Activated naive CD8-positive, alpha-beta T cell treated with anti-CD3 and anti-CD28 coated beads, Interleukin-2, amount 10 ng/mL, durations not matched to agents 7 days and 5 days (primary cell): ENCODE measurements at places on chromosomes 5 and 9. TPM values are rescaled to one million over a fixed set of nuclear protein-coding genes. Genes with fewer than 3 reads are reported as not detected.

SLC45A2 gene
- 0.40 TPM for total RNA-seq

C9 gene
- total RNA-seq = not detected

ADAMTS2 gene
- not detected for total RNA-seq

LECT2 gene
- not detected for total RNA-seq

PCDHGB4 gene
- not detected for total RNA-seq

BTF3 gene
- 664 TPM for total RNA-seq

PFN3 gene
- not detected for total RNA-seq

PDE6A gene
- not detected for total RNA-seq

TXNDC8 gene
- total RNA-seq = not detected

PCAT7 gene
- total RNA-seq = not detected

SGCD gene
- total RNA-seq = 0.30 TPM

HMCN2 gene
- not detected for total RNA-seq

AGPAT2 gene
- total RNA-seq = 24.8 TPM

CD74 gene
- total RNA-seq = 341 TPM

CNTNAP3 gene
- total RNA-seq = not detected

NUTM2G gene
- not detected for total RNA-seq

F12 gene
- total RNA-seq = 2.8 TPM

BARHL1 gene
- not detected for total RNA-seq

NR6A1 gene
- 0.06 TPM for total RNA-seq

CXCL14 gene
- not detected for total RNA-seq

HTR4 gene
- total RNA-seq = not detected

- no peak for DNase-seq
Measured at GRCh38 chr5:142548739-142549275, 137.1 kb downstream of the FGF1 start.

GRCh38 chr9:92486371-92486770, 4.1 kb upstream of the ASPN start:
- DNase-seq = no peak

GRCh38 chr5:3517348-3517747, 78.3 kb upstream of the IRX1 start:
- DNase-seq = no peak

DNA sequence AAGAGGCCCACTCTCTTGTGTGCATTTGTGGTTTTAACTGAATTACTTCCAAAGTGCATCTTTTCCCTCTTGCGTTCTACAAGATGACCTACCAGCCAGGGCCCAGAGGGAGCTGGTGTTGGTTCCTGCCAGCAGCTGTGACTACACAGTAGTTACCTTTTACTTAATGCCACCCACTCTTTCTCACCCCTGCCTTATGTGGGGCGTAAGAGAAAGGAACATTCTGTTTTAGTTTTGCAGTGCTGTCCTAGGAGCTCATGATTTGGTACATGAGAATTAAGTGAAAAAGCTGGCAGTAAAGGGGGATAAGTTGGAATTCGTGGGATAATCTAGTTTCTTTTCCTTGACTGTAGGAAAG, 45.4 kb downstream of the RCL1 start:
- no peak for DNase-seq

- no peak for DNase-seq
Measured at GRCh38 chr9:21465859-21466518, 16.1 kb downstream of the IFNE start.

DNA sequence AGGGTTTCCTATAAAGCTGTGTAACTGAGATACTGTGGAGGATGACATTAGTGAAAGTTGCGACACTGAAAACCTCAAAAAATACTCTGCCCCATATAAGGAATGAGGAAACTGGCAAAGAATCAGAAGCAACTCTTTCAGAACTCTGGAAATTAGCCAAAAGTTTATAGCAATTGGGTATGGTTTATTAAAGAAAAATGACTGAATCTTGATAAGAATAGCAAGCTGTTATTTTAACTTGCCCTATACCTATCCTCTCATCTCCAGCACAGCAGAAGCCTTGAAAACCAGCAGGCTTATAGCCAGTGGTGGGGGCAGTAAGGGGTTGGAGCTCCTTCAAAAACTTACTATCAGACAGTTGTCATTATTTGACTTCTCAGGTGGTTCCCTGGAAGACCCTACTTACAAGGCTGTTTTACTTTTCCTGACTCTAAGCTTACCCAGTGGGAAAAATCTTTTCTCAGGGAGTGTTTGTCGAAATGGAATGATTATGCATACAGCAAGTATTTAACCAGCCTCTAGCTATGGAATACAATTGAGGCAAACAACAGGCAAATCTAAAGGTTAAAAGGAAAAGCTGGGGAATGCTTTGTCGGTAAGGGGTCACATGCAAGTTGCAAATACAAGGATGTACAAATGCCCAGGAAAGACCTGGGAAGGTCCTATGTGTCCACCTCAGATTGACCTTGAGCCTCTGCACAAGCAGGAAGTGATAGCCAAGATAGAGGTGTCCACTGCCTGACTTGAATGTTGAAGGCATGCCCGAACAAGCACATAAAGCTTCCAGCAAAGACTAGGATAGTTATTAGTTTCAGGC, 21.0 kb upstream of the FAM151B start:
- DNase-seq = no peak

DNA sequence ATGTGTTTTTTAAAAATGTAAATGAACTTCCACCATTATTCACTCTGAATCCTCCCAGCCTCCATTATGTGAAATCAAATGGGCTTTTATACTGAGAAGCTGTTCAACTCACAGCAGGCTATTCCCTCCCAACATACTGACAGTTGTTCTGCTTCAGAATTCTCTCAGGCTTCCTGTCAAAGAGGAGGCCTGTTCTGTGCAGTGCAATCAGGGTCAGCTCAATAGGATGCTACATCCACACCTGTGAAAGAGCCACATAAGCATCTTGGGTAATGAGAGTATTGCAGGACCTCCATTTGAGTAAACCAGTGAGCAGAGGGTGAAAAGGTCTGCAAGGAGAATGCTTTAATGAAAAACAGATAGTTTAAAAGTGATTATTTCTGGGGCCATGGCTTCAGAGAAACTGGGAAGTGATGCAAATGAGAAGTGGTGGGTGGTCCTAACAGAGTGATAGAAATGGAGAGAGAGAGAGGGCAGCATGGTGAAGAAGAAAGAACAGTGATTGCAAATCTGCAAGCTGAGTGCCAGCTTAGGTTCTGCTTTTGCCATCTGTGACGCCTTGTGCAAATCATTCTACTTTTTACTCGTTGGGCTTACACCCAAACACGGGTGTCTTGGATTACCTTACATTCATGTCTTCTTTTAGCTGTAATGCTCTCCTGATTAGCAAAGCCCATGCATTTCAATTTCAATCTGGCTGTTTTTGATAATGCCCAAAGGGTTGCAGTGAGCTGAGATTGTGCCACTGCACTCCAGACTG, 202.5 kb upstream of the NMUR2 start:
- DNase-seq = no peak

- DNase-seq = no peak
Measured at GRCh38 chr9:18159254-18159653, 314.7 kb upstream of the ADAMTSL1 start.

DNA sequence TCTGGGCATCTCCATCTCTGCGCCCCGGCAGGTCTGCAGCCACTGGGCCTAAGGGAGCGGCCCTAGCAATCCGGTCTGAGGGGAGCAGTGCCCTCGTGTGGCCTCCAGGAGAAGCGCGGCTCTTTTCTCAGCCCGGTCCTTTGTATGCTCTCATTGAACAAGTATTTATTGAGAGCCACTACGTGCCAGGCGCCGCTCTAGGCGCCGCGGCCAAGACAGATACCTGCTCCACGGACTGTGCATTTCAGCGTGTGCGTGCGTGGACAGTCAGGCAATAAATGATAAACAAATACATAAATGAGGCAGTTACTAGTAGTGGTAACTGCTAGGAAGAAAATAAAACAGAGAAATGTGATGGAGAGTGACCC, 2.3 kb upstream of the SLC4A9 start:
- peak; percentile 82 for DNase-seq

DNA sequence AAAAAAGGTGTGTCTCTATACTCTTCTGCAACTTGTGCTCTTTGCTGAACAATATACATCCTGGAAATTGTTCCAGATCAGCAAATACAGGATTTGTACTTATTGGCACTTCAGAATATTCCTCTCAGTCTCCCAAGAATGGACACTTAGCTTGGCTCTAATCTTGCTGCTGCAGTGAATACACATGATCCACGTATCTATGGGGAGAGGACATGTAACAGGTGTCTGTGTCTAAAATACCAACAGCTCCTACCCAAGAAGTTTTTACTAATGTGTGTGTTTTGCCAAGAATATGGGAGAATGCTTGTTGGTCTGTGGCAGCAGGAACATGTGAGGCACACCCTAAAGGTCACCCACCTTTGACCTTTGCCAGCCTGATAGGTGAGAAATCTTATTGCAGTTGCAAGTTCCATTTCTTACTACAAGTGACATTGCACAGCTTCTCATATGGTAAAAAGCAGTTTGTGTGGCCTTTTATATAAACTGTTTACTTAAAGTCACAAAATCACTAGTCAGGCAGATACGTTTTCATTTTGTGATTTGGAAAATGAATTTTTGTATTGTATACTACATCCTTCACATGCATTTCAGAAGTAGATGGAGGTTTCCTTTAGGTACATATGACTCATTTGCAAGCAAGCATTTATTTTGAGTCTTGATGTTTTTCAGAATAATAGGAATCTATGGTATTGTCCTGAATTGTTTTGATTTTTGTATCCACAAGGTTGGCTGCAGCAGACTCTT, 35.8 kb downstream of the PHF2 start:
- no peak for DNase-seq

DNA sequence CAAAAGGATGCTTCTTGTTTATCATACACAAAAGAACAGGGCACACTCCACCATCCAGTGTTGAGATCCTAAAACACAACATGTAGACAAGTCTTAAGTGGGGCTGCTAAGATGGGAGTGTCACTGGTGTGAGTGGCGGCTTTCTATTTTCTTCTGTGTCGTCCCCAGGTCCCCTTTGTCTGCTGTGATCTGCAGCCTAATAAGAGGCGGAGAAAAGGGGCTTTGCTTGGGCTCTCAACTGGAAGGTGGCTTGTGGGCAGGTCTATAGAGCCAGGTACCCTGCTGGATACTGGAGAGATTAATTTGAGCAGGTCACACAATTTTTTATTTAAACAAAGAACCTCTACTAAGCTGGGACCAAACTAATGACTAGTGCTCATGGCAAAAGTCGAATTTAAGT, 126.1 kb upstream of the SAP30L start:
- no peak for DNase-seq

- DNase-seq = no peak
Measured at GRCh38 chr5:142314606-142315005, 10.2 kb downstream of the SPRY4 start.

- DNase-seq = no peak
Measured at GRCh38 chr9:129696944-129697655, 31.7 kb downstream of the PRRX2 start.

- no peak for DNase-seq
Measured at GRCh38 chr9:5587024-5587423, 41.9 kb upstream of the RIC1 start.

GRCh38 chr5:3996707-3997336, 401.2 kb downstream of the IRX1 start:
- no peak for DNase-seq

DNA sequence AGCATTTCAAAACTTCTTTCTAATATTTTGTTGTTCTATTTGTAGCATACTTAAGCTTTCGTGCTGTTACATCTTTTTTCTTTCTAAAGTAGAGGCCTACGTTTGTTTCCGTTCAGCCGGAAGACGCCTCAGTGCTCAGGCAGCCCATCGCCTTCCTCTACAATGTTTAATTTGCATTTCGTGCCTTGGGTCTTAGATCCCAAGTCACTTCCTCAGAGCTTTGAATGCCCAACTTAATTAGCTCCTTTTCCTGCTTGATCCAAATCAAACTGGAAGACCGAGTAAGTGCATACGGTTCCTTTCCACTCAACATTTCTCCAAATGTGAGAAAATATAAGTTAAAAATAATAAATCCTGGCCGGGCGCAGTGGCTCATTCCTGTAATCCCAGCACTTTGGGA, 43.2 kb downstream of the MRPL36 start:
- DNase-seq = no peak

- DNase-seq = no peak
Measured at GRCh38 chr9:90099262-90099963, 494.6 kb downstream of the GADD45G start.

DNA sequence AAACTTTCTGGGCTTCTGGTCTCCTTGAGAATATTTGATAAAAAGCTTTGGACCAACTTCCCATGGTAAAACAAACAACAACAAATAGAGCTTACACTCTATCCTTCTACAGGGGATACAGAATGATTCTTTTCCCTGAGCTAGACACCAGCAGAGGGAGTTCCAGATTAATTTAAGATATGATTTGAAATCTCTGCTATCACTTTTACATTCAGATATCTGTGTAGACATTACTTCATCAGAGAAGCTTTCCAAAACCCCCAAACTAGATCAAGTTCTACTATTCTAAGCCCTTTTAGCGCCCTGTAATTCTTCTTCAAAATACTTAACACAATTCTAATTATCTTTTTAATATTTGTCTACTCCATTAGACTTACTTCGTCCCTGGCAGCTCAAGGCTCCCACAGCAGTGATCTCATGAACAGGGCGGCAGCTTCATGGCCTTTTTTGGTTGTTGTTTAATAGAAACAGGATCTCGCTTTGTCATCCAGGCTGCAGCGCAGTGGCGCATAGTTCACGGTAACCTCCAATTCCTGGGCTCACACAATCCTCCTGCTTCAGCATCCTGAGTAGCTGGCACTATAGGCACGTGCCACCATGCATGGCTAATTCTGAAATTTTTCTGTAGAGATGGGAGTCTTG, 955 bp upstream of the GALNT12 start:
- no peak for DNase-seq

- no peak for DNase-seq
Measured at GRCh38 chr5:61319388-61320146, 12.5 kb upstream of the ZSWIM6 start.

DNA sequence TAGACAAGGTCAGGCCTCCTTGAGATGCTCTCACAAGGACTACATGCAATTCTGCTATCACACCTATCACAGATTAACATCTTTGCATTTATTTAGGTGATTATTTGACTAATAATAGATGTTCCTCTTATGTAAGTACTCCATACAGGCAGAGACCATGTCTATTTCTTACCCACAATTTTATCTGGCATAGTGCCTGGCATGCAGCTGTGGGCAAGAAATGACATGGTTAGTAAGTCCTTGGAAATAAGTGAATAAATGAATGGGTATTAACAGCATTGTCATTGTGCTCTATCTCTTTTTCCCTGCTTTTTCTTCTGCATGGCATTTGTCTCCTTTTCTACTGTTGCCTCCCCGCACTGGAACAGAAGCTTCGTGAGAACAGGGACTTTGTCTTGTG, 49.4 kb downstream of the SLC22A5 start:
- no peak for DNase-seq

DNA sequence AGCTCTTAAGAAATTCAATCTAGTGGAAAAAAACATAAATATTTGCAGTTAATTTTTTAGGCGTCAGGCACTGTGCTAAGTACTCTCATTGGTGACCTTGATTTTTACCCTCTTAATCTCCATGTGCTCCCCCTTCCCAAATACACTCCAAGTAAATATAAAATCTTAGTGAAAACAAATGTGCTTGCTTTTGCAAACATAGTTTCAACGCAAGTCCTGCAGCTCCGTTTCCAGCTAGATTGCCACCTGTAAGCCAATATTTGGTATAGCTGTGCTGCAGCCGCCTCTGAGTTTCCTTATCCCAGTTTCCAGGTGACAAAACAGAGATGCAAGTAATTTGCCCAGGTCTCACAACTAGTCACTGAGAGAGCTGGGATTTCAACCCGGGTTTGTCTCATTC, 1.9 kb upstream of the MTMR12 start:
- no peak for DNase-seq
